ENCODE measurements at places on chromosomes 2 and 18.
A peak's percentile ranks its signal among the peaks of the same experiment; 100 is the strongest.

DNA sequence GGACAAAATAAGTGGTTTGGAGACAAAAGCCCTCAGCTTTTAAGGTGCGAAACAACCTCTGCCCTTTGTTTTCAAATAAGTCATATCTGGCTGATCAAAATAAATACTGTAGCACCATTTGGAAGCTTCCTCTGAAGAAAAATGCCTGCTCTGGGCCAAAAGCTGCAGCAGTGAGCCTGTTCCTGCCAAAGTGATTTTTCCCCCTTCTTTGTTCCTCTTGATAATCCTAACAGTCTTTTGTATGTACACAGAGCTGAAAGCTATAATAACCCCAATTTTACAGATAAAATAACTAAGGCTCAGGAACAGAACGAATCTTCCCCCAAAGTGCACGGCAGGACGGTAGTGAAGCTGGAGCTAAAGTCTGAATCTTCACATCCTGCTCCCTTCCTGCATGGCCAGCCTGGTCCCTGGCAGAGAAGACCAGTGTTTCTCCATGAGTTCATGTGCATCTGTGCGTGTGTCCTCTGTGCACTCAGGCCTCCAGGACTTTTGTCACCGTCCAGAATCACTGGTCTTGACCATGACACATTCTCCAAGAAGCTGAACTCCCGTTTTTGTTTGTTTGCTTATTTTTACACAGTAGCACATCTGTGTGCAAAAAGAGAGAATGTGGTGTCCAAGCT, 2114.1 kb upstream of the PIK3C3 start:
- DNase-seq, result no peak

GRCh38 chr2:37671816-37672103, 318 bp upstream of the CDC42EP3 start:
- no peak for DNase-seq

GRCh38 chr2:202030691-202031090, 3.0 kb upstream of the FZD7 start:
- DNase-seq, result no peak

DNA sequence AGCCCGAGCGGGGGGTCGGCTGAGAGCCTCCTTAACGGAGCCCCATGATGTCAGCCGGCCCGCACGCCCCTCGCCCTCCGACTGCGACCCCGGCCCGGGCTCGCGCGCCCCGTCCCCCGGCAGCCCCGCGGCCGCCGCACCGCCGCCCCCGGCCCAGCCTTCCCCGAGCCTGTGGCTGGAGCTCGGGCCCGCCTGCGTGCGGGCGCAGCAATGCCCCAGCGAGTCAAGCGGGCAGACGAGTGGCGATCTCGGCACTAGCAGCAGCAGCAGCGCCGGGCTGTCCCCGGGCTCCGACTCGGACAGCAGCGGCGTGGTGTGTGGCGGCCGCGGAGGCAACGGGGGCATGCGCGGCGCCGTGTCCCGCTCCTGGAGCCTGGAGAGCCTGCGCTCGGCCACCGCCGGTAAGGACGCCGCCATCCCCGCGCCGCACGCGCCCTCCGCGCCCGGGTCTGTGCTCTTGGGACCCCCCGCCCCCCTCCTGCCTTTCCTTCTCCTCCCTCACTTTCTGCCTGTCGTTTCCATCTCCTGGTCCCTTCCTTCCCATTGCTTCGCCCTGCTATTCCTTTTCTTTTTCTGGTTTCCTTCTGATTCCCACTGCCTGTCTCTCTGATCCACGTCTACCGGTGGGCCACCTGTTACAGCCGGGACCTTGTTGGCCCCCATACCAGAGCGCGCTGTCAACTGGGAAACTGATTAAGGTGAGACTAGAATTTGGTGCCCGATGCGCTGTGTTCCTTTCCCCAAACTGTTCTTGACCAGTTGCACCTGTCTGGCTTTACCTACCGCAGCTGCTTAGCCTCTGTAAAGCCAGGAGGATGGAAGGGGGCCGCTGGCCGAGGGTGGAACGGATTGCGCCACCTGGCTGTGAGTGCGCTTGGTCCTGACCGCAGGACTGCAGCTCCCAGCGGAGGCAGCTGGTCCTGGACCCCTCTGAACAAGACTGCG, 127.4 kb downstream of the ARHGEF4 start:
- DNase-seq, result no peak

- DNase-seq, result no peak
These were observed 66.7 kb downstream of the NXPH2 start for GRCh38 chr2:138713504-138713903.

GRCh38 chr2:134717286-134718022, 1.3 kb downstream of the TMEM163 start:
- no peak for DNase-seq

DNA sequence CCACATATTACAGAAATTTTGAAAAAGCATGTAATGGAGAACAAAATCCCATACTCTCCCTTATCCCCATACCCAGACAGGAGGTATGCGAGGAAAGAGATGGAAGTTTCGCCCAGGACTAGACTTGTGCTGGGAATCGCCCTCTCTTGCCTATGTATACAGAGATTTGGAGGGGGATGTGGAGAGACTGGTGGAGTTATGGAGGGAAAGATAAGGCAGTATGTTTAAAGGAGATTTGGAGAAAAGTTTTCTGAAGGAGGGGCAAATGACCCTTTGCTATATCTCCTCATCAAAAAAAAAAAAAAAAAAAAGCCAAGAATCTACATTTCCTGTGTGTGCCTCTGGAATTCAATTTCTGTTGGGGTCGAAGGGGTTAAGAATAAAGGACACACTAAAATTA, 75.3 kb downstream of the MERTK start:
- no peak for DNase-seq

- no peak for DNase-seq
These were observed 65.9 kb downstream of the CAB39 start for GRCh38 chr2:230778350-230779063.

DNA sequence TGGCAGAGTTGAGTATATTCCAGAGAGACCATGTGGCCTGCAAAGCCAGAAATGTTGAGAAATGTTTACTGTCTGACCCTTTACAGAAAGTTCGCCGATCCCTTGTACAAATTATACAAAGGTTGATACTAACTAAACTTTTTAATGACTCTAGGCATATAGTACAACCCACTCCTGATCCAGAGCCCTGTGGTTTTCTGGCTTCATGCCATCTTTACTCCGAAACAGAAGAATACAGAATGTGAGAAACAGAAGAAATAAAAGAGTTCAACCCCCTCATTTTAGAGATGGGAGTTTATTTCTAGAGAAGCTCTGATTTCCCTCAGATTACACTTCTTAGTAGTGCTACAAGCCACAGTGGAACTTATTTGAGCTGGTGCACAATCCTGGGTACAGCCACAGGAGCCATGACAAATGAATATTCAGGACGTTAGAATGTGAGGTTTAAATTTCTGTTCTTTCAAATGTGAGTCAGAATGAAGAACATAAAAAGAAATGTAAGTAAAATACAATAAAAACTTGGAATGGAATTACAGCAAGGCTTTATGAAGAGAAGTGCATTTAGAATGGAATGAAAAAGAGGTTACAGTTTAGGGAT, 38.0 kb upstream of the SMCHD1 start:
- no peak for DNase-seq

DNA sequence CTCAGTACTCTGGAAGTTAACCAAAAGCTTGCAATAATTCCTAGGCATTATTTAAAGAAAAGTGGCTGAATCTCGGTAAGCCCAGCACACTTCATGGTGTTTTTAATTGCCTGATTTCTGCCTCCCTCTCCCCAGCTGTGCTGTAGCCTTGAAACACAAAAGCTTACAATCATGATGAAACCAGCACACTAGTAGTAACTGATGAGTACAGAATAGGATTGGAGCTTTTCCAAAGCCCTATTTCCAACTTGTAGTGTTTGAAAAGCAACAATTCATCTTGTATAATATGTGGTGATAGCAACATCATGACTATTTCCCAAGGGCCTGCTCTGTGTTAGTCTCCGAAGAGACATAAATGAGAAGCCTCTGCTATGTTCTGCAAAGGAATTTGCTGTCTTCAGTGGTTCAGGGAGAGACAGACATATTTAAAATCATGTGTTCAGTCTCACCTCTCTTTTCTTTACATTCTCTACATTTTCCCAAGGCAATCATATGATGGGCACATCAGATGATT, 1015.0 kb downstream of the BCL11A start:
- DNase-seq, result no peak

GRCh38 chr2:215843579-215843978, 169.8 kb downstream of the MREG start:
- DNase-seq, result no peak

DNA sequence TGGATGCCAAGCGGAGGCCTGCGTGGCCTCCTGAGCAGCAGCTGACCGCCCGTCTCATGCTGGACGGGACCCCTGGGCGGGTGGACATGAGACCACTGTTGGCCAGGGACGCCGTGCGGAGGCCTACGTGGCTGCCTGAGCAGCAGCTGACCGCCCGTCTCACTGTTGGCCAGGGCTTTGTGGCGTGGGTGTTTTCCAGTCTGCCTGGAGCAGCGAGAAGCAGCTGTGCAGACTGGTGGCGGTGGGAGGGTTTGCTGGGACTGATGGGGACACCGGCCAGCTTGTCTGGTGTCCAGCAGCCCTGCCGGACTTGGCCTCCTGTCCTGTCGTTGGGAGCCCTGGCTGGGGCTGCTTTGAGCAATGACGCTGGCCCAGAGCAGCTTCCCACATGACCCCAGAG, 5.8 kb upstream of the D2HGDH start:
- DNase-seq, result no peak

GRCh38 chr2:219498280-219499057, at the start of gene GMPPA:
TSS of gene GMPPA (plus strand) at chr2:219498891. CDS start at chr2:219499976, 1,085 bp downstream.
- peak; percentile 89 for DNase-seq

DNA sequence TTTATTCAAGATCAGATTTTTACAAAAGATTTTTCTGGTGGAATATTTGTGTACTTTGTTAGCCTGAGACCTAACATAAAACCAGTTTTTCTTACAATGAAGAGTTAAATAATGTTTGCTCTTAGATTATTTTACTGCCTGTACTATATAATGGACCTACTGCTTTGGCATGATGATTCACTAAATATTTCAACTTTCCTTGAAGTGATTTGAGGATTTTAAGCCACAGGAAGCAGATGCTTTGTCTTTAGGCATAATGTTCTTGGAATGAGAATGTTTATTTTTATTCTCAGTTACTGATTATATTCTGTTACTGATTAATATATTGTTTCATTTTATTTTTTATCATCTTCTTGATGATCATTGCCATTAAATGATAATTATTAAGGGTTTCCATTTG, 175.3 kb upstream of the LRP1B start:
- DNase-seq, result no peak

- DNase-seq, result no peak
These were observed 32.0 kb downstream of the SFT2D3 start for GRCh38 chr2:127733113-127733815.

DNA sequence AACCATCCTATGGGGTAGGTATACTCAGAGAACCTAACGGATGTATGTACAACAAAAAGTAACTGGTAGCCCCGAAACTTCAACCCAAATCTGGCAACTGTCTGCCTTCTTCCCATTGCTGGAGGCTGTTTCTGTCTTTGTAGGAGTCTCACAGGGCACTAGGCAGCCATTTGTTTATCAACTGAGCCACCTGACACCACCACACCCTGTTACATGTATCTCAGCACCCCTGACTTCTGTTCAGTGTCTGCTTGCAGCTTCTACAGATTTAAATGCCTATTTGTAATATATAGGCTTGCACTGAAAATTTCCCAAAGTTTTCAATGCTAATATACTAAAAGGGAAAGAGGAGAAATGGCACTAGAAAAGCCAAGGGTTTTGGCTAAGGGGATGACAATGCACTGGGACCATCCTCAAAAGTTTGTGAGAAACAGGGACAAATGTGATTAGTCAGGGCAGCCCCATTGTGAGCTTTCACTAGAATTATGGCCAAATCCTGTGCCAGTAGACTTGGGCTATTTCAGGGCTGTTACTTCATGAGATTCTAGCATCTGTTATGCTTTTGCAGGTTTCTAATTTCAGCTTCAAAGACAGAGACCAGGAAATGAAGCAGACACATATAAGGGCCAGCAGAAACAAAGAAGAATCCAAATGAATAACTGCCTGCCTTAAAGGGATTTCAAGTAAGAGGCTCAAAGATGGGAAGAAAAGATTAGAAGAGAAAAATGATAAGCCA, 103.3 kb downstream of the MYO5B start:
- DNase-seq, result no peak

- DNase-seq, result no peak
These were observed 49.7 kb downstream of the TANK start for GRCh38 chr2:161209902-161210301.

DNA sequence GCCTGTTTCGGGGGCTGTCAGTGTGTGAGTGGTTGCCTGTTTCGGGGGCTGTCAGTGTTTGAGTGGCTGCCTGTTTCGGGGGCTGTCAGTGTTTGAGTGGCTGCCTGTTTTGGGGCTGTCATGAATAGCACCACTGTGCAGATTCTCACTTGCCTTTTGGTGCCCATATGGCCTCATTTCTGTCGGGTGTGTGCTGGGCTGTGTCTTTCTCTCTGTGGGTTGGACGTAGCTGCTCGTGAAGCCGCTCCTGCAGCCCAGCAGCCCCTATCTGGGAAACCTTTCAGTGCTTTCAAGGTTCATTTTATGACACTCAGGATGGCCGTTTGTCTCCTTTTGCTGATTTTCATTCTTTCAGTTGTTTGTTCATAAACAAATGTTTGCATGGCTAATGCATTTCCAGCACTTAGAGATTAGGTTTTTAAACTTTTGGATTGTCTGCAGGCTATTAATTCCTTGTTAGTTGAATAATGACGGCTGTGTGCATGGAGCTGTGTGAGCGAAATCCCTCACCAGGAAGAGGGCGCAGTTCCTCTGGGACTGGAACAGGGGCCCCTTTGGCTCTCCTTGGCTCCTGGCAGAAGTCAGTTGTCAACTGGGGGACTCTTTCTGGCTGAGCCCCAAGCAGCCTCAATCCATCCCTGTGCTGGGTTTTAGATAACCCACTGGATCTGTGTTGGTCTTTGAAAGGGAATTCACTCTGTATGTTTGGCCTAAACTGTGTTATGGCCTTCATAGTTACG, 10.8 kb downstream of the AGAP1 start:
- DNase-seq, result no peak

- DNase-seq, result no peak
These were observed 7.7 kb downstream of the COQ10B start for GRCh38 chr2:197461057-197461456.

DNA sequence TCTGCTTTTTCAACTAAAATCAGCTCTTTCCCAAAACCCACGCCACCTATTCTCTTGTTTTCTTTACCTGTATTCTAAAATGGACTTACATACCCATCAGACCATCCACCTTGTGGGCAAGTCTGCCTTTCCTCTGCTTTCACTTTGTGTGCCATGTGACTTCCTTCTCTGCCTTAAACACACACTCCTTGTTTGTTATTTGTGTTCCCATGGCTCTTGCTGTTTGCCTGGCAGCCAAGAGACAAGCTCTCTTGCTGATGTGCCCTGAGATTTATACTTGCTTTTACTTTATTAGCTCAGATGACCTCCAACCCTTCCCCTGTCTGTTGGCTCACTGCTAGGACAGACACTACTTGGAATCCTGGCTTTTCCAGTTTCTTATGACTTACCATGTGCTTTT, 309.7 kb upstream of the LRRTM4 start:
- DNase-seq, result no peak

GRCh38 chr18:34493099-34493544, 217.0 kb upstream of the DTNA start:
- no peak for DNase-seq

DNA sequence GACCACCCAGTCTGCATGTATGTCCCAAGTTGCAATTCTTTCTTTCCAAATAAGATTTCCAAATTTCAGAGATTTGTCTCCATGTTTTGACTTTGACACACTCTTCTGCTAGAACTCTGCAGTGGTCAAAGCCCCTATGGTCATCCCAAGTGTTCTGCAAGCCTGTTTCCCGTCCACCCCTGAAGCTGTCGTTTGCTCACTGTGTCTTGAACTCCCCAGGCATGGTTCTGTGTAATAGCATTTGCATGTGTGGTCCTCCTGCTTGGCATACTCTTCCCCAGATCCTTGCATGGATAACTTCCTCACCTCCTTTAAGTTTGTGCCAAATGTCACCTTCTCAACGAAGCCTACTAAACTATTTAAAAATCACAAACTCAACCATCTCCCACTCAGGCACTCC, 3.9 kb upstream of the MTLN start:
- DNase-seq, result no peak
